SK-N-DZ (cell line): ENCODE measurements at places on chromosomes 4 and X.
A peak's percentile ranks its signal among the peaks of the same experiment; 100 is the strongest.

DNA sequence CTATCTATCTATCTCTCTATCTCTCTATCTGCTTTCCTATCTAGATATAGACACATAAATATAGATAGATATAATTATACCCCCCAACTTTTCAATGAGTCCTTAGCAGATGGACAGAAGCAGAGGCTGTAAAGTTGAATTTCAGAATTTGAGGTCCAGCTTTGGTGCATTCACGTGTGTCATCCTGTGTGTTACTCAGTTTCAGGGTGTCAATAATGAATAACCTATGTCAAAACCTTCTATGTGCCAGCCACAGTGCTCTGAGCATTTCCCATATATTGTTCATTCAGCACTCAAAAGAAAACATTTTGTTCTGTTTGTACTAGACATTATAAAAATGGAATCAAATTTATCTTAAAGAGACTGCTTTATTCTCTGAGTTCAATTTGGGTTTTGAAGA is 310.0 kb downstream of the ARHGAP24 start:
- DNase-seq = no peak

DNA sequence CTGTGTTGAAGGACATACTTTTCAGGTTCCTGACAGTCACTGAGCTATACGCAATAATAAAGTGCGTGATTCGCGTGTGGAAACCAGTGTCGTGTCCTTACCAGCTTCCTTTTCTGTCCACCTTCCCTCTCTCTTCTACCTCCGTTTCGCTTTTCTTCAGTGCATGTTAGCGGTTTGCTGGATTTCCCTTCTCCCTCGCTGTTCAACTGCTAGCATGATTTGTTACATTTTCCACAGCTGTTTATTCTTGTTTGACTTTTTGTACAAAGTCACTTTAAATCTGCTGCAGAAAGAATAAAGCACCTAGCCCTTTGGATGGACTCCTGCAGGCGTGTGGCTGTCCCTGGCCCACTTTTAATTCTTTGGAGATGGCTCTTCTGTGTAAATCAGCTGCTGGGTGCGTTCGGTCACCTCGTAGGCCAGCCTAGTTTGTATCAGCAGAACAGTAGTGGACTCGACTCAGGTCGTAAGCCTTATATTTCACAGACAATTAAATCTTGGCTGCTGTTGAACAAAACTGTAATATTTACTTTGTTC is 8.9 kb upstream of the HAND2 start:
- DNase-seq = peak; percentile 53

DNA sequence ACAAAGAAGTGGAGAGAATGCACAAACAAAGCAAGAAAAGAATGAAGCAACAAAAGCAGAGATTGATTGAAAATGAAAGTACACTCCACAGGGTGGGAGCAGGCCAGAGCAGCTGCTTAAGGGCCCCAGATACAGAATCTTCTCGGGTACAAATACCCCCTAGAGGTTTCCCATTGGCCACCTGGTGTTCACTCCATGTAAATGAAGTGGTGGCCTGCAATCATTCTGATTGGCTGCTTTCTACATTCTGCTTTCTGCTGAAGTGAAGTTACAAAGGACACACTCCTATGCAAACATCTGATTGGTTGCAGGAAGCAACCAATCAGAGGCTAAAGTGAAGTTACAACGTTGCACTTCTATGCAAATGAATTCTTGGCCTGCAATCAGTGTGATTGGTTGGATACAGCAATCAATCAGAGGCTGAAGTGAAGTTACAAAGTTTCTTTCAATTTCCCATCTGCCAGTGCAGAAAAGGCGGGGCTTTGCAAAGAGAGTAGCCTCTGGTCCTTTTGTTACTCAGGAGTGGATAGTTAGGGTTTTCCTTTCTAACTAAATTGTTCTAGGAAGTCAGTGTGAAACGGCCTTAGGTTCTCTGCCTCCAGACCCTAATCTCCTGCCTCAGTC is 19.0 kb upstream of the GPC4 start:
- no peak for DNase-seq

DNA sequence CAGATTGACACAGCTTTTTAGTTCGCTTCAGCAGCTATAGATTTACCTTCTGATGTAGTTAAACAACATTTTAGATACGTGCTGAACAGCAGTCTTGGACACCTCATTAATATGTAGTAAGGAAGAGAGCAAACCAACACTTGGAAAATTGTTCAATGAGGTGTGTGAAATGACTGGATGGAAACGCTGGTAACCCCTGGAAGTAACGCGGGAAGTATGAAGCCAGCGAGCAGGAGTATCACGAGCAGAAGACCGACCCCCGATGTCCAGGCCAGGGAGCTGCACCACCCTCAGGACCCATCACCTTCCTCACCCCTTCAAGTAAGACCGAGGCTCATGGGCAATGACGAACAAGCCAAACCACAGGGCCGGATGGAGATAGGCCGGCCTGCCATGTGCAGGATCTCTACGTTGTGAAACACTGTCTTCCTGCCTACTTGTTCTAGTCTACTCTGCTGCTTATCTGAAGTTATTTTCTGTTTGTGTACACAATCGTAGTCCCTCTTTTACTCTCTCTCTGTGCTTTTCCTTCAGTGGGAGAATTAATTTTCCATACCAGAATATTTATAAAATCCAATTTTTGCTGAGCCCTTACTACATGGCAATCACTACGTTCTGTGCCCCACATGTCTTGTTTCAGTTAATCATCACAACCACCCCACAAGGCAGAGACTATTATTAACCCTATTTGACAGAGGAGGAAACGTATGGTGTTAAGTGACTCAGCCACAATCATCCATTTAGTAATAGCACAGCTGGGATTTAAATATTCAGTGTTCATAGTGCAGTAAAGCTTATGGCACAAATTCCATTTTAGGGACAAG is 221.7 kb downstream of the APBB2 start:
- no peak for DNase-seq

- no peak for DNase-seq
Measured at GRCh38 chr4:96471956-96472867, 632.3 kb downstream of the PDHA2 start.

DNA sequence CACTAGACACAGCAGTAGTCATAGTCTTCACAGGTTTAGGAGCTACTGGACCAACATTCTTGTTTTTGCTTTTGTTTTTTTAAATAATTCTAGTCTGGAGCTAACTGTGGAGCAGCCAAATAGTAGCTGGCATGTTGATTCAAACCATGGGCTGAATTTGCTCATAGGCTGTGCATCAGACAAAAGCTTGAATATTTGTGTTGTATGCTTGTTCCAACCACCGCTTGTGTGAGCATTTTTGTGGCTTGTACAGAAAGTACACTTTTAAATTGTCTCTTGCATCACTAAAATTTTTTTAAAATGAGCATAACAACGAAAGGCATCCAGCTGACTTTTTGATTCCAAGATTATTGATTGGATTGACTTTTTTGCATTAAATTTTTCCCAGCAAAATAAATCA is 39.6 kb downstream of the CCNI start:
- DNase-seq = no peak

DNA sequence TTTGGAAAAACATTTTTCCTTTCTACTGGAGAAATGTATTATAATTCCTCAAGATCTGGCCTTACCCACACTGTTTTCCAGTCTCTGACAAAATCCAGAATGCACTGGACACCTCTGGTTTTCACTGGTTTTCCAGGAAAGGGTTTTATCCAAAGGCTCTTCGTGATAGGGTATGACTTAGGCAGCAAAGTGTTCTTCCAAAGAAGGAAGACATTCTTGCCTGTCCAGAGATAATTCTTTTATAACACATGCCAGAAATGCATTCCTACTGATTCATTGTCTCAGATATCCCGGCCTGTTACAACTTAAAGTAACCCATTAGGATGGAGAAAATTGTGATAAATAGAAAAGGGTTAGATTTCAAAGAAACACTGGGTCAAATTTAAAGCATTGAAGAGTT is 2343.1 kb downstream of the PCDH7 start:
- no peak for DNase-seq

DNA sequence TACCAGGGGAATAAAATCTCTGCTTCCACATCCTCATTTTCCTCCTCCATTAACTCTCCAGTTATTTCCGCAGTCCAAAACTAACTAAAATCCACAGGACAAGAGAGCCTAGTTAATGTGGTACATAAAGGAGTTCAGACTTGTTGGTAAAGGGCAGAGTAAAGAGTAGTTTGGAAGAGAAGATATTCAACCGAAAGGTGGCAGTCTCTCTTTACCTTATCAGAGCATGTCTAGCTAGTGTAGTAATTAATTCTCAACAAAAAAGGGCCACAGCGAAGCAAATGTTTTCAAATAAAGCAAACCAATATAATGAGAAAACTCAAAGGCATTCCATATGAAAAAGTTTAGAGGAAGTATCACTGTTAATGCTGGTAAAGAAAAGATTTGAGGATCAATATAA is 286.5 kb downstream of the GLUD2 start:
- DNase-seq = no peak

- no peak for DNase-seq
Measured at GRCh38 chr4:25915353-25915705, 1.3 kb downstream of the SMIM20 start.

DNA sequence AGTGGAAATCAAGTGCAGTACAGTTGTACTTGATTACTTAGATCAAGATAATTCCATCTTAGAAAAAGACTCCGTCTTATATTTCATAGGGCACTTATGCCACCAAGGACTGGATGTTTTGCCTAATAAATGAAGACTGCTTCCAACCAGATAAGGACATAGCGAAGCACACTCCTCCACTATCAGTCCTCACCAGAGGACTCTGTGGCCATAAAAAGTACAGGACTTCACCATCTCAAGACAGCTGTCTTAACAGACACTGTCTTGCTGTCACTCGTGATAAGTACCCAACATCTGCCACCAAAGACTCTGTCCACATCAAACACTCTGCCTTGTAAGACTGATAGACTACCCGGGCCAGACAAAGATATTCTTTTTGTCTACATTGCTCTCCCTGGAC is 352.0 kb downstream of the TRAM1L1 start:
- no peak for DNase-seq

GRCh38 chr4:57410331-57411052 is 300.3 kb upstream of the IGFBP7 start:
- DNase-seq = no peak

GRCh38 chrX:106036716-106037115 is 1.8 kb downstream of the SERPINA7 start:
- no peak for DNase-seq

- no peak for DNase-seq
Measured at GRCh38 chr4:8352368-8353157, 83.0 kb downstream of the HTRA3 start.

- no peak for DNase-seq
Measured at GRCh38 chr4:145883101-145883694, 55.4 kb downstream of the ZNF827 start.

DNA sequence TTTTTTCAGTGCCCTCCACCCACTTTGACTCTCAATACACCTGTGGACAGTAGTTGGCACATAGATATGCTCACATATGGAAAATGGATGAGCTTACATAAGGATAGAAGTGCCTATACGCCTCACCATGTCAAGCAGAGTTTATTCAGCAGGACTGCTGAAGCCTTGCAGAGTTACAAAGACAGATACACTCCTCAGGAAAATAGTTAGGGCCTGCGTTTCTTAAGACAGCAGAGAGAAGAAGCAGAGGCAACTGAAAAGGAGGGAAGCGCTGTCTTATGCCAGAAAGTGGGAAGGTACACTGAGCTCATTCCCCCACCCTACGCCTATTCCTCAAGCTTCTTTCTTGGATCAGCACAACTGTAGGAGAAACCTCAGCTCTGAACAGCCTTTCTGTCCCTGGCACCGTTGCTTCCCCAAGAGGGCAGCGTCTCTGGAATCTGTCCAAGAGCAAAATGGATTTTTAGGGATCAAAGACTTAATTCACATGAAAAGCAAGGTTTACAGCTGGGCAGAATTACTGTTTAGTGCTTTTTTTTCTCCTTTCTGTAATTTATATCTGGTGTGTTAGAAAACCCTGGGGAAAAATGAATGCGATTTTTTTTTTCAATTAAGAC is 37.3 kb upstream of the MBTPS2 start:
- no peak for DNase-seq
